ENCODE measurements at places on chromosomes 5 and 9.

DNA sequence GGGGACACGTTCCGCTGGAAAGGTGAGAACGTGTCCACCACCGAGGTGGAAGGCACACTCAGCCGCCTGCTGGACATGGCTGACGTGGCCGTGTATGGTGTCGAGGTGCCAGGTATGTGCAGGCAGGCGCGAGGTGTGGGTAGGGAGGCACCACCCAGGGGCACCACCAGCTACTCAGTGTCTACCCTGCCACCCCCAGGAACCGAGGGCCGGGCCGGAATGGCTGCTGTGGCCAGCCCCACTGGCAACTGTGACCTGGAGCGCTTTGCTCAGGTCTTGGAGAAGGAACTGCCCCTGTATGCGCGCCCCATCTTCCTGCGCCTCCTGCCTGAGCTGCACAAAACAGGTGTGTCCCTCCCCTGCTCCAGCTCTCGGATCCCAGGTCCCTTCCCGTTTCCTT lies 15.1 kb downstream of the SLC27A4 start:
- no peak for DNase-seq

GRCh38 chr5:25107853-25108252 lies 463.1 kb upstream of the CDH10 start:
- no peak for DNase-seq

GRCh38 chr5:72314571-72315172 lies 5.4 kb downstream of the MRPS27 start:
- DNase-seq = no peak

DNA sequence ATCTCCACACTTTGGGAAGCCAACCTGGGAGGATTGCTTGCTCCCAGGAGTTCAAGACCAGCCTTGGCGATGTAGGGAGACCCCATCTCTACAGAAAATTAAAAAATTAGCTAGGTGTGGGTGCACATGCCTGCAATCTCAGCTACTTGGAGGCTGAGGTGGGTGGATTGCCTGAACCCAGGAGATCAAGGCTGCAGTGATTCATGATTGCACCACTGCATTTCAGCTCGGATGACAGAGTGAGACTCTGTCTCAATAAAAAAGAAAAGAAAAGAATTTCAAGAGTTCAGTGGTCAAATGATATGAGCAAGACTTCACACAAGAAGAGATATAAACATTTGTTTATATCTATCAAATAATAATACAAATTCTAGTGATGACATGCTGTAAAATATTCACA lies 23.0 kb upstream of the MTAP start:
- DNase-seq = no peak

GRCh38 chr5:66239034-66239433 lies 94.9 kb downstream of the SREK1 start:
- DNase-seq = no peak

DNA sequence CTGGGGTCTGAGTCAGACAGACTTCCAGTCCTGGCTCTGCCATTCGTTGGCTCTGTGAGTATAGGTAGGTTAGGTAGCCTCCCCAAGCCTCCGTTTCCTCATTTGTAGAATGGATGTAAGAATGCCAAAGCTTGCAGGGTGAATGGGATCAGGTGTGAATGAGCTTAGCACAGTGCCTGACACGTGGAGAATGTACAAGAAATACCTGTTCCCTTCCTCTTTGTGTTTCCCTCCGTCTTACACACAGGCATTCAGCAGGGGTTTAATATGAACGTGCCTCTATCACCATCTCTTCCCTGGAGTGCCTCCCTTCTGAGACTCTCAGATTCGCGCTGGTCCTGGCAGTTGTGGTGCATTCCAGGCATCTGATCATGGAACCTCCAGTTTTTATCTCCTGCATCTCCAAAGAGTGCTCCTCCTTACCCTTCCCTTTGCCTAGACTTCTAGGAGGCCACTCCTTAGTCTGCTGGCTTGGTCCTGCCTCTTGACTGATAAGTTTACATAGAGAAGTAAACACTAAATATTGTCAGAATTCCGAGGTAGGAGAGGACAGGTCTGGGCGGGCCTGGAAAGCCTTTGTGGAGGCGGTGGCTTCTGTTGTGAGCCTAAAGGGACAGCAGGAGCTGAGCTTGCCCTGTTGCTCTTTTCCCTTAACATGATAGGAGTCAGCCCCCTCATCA lies 199.4 kb downstream of the AOPEP start:
- DNase-seq = no peak

DNA sequence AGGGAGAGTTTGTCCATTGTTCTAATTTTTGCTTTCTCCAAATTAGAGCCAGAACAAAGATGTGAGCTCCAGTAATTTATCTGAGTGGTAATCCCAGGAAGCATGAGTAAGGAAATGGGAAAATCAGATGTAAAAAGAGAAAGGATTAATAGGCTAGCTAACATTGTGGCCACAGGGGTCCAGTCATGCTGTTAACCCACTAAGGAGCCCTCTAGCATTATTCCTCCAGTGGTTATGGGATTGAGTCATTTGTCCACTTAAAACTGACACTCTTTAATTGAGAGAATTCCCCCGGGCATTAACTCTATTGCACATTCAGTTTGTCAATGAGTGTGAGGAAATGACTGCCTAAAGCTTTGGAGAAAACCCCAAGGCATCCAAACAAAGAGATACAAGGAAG lies 700.3 kb upstream of the TYRP1 start:
- DNase-seq = no peak

GRCh38 chr9:85895685-85896084 lies 45.3 kb upstream of the NAA35 start:
- DNase-seq = no peak

- DNase-seq = no peak
Measured at GRCh38 chr9:137676998-137677397, 58.2 kb downstream of the EHMT1 start.

DNA sequence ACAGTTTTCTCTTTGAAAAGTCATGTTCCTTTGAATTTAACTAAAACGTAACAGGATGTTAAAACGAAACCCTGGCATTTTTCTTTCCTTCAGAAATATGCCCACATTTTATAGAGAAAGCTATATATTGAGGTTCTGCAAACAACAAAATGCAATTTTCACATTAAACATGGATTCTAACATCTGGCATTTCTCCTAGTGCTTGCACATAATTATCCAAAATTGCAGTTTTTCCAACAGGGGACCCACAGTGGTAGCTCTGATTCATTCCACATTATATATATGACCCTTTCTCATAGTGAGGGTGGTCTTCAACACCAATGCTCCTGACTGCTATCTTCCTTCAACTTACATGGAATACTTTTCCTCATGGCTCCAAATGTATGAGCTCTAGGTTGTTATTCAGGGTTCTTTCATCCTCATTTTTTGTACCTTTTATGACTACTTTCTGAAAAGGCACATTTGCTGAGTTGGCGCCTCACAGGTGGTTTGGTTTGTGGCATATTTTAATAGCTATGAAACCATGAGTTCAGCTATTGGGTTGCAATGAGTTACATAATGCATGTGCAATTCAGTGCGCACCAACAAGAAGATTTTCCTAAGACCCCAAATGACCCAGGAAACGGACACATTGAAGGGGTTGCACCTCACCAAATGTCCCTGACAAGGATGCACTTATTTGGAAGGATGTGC lies 551.7 kb downstream of the RAB3C start:
- DNase-seq = no peak

DNA sequence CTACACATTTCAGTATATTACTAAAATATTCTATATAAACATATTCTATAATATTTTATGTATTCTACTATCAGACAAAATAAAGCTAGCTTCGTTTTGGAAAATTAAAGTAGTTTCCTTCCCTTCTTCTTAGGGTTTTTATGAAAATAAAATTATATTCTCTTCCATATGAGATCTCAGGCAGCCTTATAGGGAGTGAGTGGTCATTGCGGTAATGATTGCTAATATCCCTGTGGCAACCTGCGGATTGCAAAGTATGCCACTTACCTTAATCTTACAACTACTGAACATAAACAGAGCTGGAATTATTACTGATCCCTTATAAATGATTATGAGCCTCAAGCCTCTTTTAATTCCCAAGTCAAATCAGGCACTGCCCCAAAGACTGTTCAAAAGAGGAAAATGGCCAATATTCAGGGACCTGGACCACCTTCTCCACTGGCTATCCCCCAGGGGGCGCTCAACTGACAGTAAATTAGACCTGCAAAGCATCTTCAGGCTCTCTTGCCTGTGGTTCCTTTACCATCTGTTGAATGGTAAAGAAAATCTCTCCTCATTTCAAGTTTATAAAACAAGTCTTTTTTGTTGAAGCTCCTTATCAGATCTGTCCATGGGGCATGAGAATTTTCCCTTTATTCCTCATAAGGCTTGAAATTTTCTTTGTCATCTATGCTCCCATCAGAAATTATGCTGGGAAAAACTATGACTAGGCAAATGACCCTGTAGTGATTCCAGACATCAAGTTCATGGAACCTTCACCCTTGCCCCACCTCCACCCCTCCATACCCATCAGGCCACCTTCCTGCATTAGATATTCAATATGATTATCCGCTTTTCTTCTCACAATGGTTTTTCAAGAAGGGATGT lies 163.9 kb downstream of the CEMIP2 start:
- DNase-seq = peak; percentile 70

- no peak for DNase-seq
Measured at GRCh38 chr9:110750272-110750671, 81.7 kb downstream of the MUSK start.

GRCh38 chr9:127707766-127708165 lies 978 bp downstream of the CFAP157 start:
- no peak for DNase-seq

DNA sequence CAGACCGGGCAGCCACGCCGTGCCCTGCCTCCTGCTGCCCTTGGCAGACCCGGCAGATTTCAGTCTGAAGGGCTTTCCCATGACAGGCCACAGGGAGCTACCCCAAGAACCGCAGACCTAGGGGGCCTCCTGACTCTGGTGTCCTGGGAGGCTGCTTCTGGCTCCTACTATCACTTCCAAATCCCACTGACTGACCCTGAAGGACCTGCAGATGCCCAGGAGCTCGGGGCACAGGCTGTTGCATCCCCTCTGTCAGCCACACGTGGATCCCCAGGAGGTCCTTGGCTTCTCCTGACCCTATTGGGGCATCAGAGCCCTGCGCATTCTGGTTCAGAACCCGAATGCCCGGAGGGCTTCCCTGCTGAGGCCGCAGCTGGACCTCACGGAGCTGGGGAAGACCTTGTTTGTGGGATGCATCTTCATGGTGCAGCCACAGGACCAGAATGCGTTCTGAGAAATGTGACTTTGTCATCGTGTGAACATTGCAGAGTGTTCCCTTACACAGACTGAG lies 81.3 kb upstream of the IRX4 start:
- DNase-seq = no peak

- DNase-seq = no peak
Measured at GRCh38 chr9:135850737-135851136, 56.6 kb downstream of the CAMSAP1 start.

GRCh38 chr5:69364850-69365249 lies 4.5 kb downstream of the AK6 start:
- DNase-seq = no peak

DNA sequence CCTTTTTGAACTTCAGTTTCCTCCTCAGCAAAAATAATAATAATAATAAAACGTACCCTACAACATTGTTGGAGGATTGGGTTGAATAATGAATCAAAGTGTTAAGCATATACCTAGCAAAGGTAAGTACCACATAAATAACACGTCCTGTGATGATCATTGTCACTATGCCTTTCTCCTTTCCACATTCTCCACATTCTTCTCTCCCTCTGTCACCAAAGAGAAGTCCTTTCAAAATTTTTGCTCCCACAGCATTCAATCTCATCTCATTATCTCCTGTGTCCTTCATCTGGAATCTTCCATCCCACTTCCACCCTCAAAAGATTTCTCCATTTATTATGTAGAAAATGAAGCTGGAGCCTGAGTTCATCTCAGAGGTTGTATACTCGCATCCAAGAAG lies 7.2 kb upstream of the ALDOB start:
- no peak for DNase-seq

- DNase-seq = no peak
Measured at GRCh38 chr5:133754575-133755169, 142.3 kb upstream of the FSTL4 start.

GRCh38 chr5:132458651-132459030 lies 31.9 kb downstream of the IRF1 start:
- no peak for DNase-seq

- peak; percentile 21 for DNase-seq
Measured at GRCh38 chr5:392431-392988, 50.5 kb upstream of the EXOC3 start.

- no peak for DNase-seq
Measured at GRCh38 chr5:150397146-150397781, 15.4 kb downstream of the CD74 start.

- no peak for DNase-seq
Measured at GRCh38 chr5:149212198-149212951, 59.3 kb upstream of the AFAP1L1 start.

DNA sequence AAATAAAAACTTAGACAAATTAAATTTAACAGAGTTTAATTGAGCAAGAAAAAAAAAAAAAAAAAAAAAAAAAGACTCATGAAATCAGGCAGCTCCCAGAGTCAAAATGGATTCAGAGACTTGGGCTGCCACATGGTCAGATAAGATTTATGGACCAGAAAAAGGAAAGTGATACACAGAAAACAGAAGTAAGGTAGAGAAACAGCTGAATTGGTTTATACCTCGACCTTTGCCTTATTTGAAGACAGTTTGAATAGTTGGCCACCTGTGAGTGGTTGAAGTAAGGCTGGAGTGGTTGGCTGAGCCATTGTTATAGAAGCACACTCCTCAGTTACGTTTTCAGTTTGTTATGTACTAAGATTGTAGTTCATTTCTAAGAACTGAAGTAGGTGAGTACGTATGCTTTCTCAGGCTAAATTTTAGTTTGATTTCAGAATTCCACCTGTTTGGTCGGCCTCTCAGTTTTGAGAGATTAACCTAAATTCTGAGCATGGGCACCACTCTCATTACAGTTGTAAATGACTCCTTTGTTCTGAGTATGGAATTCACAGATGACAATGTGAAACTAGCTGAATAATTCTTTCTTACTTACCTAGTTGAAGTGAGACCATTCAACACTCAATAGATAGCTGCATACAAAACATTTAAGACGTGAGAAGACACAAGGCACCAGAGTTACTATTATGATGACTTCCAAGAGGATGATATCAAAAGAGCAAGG lies 149.0 kb downstream of the AOPEP start:
- no peak for DNase-seq

- DNase-seq = no peak
Measured at GRCh38 chr5:77117161-77117560, 30.1 kb upstream of the ZBED3 start.

- no peak for DNase-seq
Measured at GRCh38 chr5:103867857-103868598, 305.4 kb upstream of the NUDT12 start.

GRCh38 chr5:128199104-128199503 lies 115.5 kb downstream of the SLC12A2 start:
- no peak for DNase-seq

DNA sequence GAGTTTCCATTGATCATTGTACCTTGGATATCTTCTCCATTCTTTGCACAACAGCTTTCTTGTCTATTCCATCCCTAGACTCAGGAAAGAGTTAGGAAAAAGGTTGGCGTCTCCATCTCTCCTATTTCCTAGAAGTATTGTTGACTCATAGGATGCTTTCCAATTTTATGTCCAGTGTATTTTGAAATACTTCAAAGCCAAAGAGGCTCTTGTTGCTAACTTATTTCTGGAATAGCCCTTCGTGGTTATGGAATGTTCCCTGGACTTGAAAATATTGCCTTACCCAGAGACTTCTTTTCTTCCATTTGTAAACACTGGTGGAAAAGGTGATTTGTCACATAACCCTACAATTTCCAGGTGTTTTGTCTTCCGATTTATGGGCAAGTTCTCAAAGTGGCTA lies 402.3 kb upstream of the ZNF608 start:
- DNase-seq = no peak
